Brain pericyte (primary cell): ENCODE measurements at places on chromosomes 3 and 15.
A peak's percentile ranks its signal among the peaks of the same experiment; 100 is the strongest.

GRCh38 chr15:38536201-38536676, 28.4 kb downstream of the RASGRP1 start:
- no peak for DNase-seq

DNA sequence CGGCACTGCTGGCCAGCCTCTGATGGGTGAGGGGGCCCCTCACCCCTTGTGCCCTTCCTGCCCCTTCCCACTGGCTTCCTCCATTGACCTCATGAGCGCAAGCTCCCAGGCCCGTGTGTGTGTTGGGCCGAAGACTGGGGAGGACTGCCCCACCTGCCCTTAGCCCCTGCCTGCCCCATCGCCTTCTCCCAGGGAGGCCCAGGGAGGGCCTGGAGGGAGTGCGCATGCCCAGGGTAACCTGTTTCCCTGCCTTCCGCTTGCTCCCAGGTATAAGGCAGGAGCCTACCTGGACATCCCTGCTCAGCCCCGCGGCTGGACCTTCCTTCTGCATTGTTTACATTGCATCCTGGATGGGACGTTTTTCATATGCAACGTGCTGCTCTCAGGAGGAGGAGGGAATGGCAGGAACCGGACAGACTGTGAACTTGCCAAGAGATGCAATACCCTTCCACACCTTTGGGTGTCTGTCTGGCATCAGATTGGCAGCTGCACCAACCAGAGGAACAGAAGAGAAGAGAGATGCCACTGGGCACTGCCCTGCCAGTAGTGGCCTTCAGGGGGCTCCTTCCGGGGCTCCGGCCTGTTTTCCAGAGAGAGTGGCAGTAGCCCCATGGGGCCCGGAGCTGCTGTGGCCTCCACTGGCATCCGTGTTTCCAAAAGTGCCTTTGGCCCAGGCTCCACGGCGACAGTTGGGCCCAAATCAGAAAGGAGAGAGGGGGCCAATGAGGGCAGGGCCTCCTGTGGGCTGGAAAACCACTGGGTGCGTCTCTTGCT, 8.8 kb downstream of the DLL4 start:
- DNase-seq: no peak

GRCh38 chr3:127321371-127321770, 33.5 kb upstream of the PRR20G start:
- no peak for DNase-seq

DNA sequence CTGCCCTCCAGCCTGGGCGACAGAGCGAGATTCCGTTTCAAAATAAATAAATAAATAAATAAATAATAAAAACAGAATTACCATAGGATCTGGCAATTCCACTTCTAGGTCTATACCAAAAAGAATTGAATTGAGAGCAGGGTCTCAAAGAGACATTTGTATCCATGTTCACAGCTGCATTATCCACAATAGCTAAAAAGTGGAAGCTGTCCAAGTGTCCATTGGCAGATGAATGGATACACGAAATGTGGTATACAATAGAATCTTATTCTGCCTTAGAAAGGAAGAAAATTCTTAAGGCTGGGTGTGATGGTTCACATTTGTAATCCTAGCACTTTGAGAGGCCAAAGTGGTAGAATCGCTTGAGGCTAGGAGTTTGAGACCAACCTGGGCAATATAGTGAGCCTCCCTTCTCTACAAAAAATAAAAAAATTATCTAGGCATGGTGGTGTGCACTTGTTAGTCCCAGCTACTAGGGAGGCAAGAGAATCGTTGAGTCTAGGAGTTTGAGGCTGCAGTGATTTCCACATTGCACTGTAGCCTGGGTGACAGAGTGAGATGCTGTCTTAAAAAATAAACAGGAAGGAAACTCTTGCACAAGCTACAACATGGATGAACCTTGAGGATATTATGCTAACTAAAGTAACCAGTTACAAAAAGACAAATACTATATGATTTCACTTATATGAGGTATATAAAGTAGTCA, 24.2 kb downstream of the PFKFB4 start:
- no peak for DNase-seq

- DNase-seq: no peak
Observed at GRCh38 chr3:44506961-44507360, 29.5 kb upstream of the ZNF445 start.

- peak; percentile 85 for DNase-seq
Observed at GRCh38 chr15:77497110-77497737, 76.5 kb downstream of the HMG20A start.

DNA sequence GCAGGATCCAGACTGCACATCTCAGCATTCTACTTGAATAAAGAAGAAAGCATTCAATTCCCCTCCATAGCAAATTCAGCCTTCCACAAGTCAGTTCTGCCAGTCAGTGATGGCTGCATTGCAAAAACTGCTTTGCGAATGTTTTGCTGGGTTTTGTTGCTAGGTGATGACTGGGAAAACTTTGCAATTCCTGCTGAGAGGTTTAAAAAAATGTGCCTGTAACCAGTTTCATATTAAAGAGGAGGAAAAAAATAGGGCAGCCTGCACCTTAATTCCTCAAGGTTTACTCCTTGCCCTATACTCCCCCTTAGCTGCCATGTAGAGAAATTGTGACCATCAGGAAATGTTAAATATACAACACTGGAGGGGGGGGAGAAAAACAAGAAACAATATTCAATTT, 225.6 kb upstream of the ATP11B start:
- no peak for DNase-seq

- DNase-seq: no peak
Observed at GRCh38 chr3:112132554-112132953, 494 bp downstream of the GCSAM start.

DNA sequence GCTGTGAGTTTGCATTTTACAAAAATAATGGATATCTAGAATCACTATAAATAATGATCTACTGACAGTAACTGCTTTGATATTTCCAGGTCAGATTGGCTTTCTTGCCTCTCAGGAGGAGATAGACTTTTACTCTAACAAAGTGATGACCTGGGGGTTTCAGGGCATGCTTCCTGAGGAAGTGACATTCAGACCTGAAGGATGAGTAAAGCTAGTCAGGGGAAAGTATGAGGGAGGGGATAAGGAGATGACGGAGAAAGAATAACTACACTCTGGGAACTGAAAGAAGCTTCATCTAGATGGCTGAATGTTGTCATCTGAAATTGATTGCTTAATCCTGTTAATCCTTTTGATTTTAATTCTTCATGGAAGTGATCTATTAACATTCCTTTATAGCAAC, 32.2 kb downstream of the ARMC8 start:
- no peak for DNase-seq

GRCh38 chr15:45551676-45552075, 29.1 kb upstream of the SLC30A4 start:
- no peak for DNase-seq

DNA sequence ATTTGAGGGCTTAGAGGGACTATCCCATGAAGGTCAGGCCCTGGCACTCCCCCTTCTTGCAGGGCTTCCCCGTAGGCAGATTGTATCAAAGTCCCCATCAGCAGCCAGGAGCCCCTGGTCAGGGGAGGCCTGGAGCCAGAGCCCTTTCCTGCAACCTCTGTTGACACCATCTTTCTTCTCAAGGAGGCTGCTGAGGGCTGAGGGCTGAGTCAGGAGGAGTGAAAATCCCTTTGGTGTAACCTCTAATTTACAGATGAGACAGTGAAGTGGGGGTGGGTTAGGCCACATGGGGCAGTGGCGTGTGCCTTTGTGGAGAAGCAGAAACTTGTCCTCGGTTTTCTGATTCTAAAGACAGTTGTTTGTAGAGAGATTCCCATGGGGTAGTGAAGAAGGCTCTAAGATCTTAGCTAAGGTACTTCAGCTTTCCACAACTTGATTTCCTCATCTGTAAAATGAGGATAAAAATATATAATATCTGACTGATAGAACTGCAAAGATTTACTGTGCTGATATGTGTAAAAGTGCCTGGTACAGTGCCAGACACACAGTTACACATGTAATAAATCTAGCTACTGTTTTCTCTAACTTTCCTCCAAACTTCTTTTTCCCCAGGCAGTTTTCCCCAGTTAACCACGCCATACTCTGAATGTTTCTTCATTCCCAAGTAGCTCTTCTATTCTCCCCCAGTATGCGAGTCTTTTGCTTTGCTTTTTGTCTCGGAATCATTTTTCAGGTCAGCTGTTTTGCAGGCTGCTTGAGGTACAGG, 249.4 kb upstream of the TPM1 start:
- no peak for DNase-seq

DNA sequence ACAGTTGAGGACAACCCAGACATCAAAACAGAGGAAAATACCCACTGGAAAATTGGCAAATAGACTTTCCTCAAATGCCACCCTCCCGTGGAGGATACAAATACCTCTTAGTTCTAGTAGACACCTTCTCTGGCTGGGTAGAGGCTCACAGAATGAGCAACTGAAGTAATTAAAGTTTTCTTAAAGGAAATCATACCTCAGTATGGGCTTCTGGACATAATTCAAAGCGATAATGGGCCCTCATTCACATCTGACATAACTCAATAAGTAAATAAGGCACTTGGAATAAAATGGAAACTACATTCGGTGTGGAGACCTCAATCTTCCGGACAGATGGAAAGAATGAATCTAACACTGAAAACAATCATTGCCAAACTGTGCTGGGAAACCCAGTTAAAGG, 115.2 kb upstream of the PLCL2 start:
- DNase-seq: no peak

GRCh38 chr3:182957676-182958266, 22.6 kb downstream of the DCUN1D1 start:
- DNase-seq: no peak

GRCh38 chr15:72197460-72198355, at the start of gene GRAMD2A:
TSS of gene GRAMD2A (minus strand) at chr15:72197787.
- no peak for DNase-seq

DNA sequence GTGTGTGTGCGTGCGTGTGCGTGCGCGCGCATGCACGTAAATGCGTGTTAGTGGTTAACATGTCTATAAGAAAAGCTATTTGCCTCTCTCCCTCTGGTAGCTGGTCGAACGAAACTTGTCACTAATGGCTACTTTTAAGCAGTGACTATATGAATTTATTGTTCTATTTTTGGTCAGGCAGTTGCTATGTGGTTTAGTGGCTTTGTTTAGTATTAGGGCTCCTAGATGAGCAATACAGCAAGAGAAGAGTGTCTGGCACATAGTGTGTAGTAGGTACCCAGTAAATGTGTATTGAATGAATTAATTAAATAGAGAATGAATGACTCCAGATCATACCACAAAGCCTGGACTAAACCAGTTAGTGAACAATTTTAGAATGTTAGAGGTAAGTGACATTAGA, 171.6 kb downstream of the PPM1L start:
- DNase-seq: no peak

DNA sequence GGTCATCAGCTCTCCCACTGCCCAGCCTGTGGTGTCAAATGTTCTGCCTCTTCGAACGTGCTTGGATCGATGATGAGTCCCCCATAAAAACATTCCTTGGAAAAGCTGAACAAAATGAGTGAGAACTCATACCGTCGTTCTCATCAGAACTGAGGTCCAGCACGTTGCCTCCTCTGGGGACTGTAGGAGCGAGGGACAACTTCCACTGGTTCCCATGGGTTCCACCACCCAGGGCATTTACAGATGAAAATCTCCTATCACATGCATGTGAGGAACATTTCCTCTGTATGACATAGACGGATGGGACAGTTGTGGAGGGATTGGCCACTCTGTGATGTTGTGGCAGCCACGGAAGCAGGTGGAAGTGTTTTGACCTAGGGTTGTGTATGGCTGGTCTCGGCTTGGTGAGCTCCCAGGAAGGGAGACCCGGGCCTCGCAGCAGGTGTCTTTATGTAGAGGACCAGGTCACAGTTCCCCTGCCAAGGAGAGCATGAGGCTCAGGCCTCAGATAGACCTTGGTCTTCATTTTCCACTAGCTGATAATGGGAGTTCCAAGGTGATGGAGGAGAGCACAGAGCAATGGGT, 113.0 kb downstream of the SNRPN start:
- DNase-seq: no peak

GRCh38 chr3:62277450-62277849, 95.9 kb downstream of the FEZF2 start:
- no peak for DNase-seq

- DNase-seq: no peak
Observed at GRCh38 chr15:41483519-41483918, 10.2 kb upstream of the ITPKA start.

GRCh38 chr15:25392806-25393205, 46.0 kb downstream of the UBE3A start:
- no peak for DNase-seq

DNA sequence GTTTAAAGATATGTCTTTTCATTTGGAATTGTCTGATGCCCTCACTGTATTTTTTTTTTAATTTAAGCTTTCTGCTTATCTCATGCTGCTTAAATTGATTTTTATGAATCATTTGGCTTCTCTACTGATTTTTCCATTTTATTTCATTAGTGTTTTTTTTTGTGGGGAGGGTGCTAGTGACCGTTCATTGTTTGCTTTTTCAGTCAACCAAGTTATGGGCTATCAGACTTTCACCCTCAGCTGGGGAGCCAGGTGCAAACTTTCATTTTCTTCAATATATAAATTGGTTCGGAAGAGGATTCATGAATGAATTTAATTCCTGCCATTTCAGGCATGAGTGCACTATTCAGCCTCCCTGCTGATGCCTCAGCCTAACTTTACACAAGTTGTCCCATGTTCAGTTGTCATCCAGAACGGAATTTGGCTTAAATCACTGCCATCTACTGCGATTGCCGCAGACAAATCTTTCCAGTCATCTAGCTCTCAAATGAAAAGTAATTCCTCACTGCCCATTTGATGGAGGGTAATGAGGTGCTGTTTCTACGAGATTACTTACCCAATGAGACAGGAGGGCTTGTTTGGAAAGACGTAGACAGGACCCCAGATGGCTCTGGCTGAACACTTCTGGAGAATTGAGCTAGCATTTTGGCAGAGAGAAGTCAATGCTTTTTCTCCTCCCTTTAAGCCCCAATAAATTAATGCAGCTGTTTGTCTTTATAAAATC, 89.9 kb upstream of the RORA start:
- DNase-seq: no peak

DNA sequence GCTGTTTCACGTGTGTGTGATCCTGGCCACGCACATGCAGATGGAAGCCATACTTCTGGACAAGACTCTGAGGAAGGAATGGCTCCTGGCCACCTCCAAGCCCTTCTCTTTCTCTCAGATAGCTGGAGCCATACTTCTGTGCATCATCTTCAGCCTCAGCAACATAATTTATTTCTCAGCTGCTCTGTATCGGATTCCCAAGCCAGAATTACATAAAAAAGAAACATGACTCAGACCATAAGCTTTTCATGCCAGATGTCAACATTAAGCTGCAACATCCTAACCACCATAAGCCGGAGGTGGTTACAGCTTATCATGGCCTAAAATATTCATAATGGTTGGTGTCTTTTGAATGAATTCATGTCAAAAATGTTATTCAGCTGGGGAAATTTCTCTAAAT, 10.6 kb upstream of the KIF23 start:
- peak; percentile 29 for DNase-seq
